ENCODE measurements at places on chromosomes 4 and X.

GRCh38 chrX:150205011-150205410, 158.1 kb upstream of the MAMLD1 start:
- DNase-seq, result no peak

DNA sequence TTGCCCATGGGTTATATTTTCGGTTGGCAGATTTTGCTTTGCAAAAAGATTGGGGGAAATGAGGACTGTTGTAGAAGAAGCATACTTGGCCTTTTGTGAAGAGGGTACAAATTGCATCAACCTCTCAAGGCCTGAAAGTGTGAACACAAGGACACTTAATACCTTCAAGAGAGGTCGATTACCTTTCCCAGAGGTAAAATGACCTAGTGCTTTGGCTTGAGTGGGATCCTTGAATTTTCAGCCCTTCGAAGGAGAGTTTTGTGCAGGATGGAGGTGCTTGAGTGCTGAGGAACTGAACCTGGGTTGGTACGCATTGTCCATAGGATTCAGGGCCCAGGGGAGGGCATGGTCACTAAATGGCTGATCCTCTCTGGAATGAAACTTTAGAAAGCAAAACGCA, 27.6 kb upstream of the NKAP start:
- DNase-seq, result no peak

- DNase-seq, result no peak
These were observed 31.9 kb upstream of the RASGEF1B start for GRCh38 chr4:81503586-81503985.

DNA sequence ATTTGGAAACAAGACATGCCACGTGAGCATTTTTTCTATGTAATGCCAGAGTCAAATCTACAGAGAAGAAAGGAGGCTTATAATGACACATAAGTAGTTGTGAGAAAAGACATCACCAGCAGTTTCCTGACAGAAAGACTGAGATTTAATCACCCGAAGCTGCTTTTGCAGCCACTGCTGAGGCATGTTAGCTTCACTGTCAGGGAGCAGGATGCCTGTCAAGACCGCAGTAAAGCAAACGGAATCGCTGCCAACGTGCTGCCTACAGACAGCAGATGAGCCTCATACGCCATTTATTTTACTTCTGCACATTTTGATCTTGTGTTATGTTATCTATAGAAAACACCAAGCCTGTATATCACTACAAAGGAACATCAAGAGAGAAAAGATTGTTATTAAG, 68.7 kb upstream of the NDST3 start:
- no peak for DNase-seq

- no peak for DNase-seq
These were observed 59.2 kb upstream of the FAM241A start for GRCh38 chr4:112086036-112086434.

- DNase-seq, result no peak
These were observed 10.5 kb downstream of the RASSF6 start for GRCh38 chr4:73609706-73610105.

DNA sequence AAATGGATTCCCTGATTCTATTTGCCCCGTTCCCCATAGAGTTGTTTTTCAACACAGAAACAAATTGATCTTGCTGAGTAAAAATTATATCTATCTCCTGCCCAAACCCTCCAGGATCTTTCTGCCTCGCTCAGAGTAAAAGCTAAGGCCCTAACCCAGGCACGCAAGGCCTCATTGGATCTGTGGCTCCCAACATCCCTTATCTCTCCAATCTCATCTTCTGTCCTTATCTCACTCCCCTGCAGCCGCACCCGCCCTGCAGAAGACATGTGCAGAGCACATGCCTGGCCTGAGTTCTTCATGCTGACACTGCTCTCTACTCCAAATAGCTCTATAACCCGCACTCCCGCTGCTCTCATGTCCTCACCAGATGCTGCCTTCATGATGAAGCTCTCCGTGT, 543.8 kb upstream of the ZFP42 start:
- no peak for DNase-seq

DNA sequence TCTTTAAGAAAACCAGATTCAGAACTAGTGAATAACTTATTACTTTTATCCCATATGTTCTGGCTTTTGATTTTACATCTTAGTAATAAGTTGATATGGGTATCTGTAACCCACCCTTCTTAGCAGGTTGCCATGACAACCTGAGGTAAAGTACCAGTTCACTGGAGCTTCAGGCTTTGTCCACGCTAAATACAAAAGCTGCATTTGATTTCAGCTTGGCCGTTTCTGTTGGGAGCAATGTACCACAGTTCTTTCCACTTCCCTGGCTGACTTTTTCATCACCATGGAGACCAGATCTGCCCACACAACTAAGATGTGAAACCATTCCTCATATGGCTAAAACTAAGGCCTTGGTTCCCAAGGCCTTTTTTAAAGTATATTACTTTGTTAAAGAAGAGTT, 26.1 kb downstream of the KLHL34 start:
- no peak for DNase-seq

DNA sequence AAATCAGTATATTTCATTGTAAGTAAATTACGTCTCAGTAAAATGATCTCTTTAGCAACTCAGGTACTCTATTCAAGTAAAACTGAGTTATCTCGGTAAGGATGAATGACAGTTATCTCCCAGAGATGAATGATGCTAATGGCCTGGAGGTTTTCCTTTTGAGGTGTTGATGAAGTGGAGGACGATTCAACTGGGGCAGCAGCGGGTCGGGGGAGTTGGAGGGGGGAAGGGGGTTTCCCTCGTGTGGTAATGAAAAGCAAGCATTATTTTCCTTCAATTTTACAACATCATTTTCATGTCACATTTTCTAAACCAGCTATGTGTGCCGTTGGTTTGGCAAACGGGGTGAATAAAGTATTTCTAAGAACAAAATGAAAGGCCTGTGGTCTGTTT, 92.4 kb upstream of the ATXN3L start:
- no peak for DNase-seq

DNA sequence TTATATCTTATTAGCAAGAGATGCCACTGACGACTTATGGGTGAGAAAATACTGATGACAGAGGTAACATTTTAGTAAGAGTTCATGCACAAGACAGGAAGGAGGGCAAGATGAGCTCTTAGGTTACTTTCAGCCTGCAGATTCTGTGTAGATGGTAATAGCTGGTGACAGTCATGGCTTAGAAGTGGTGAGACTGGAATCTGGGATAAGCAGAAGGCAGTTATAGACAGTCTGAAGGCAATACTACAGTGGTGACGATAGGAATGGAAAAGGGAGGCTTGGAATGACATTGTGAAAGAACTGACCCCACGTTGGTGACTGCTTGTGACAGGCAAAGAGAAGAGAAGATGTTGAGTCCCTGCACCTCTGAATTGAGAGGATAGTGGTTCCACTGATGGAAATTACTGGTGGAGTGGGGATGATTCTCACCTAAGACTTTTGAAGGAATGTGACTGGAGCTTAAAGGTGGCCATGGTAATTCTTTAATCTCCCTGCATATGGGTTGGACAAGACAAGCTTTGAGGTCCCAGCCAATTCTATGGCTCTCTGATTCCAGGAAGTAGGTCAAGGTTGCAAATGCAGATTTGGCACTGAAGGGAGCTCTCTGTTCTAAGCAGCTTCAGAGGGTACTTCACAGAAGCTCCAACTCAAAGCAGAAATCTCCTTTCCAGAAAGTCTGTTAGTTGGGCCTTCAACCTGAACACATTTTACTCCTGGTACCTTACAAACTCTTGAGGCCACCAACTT, 99.7 kb downstream of the RASL11B start:
- no peak for DNase-seq

GRCh38 chr4:168248176-168248710, 70.3 kb downstream of the DDX60 start:
- no peak for DNase-seq
